ENCODE measurements at places on chromosomes 5 and 9.

DNA sequence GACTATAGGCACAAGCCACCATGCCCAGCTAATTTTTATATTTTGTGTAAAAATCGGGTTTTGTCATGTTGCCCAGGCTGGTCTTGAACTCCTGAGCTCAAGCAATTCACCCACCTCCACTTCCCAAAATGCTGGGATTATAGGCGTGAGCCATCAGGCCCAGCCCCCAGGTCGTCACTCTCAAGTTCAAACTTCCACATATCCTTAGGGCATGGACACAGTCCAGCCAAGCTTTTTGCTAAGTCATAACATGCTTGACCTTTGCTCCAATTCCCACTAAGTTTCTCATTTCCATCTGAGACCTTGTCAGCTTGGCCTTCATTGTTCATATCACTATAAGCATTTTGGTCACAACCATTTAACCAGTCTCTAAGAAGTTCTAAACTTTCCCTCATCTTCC lies 43.9 kb upstream of the ARAP3 start:
- no peaks in the 10 kb centered on the region for H3K4me1 ChIP-seq
- H3K4me3 ChIP-seq: no peak overlapping the region
- H3K27ac ChIP-seq: no peak overlapping the region

DNA sequence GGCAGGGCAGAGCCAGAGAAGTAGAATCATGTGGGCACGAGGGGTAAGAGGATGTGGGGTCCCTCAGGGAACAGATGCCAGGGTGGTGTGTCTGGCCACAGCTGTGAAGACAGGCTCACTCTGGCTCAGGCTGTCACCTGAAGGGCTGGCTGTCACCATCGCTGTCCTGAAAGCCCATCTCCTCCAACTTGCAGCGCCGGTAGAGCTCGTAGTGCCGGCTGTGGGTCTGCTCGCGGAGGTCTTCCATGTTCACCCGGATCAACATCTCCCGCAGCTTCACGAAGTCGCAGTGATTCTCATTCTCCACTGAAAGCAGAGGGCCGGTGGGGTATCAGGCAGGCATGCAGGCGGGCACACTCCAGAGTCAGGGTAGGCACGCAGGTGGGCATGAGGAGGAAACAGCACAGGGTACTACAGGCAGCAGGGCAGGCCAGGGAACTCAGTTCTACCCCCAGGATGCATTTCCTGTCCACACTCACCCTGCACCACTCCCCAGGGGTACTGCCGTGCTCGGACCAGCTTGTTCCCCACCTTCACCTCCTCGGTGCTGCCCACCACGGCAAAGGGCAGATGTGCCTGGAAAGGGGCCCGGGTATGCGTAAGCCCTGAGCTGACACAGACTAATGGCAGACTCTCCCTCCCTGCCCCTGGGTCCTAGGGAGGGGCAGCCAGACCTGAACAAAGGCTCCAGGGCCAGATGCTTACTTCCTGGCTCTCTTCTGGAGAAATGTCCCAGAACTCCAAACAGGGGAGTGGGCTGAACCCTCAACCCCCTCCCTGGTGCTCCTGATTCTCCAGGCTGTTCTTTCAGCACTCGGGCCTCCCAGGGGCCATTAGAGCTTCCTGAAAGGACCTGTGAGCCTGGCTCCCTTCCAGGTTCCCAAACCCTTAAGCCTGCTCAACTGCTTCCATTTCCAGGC lies 14.4 kb downstream of the CCNI2 start:
- no peak overlapping the region for H3K4me3 ChIP-seq
- H3K4me1 ChIP-seq: no peaks in the 10 kb centered on the region
- no peak overlapping the region for H3K27ac ChIP-seq
- H3K36me3 ChIP-seq: peaks cover 75% of the 10 kb centered on the region

DNA sequence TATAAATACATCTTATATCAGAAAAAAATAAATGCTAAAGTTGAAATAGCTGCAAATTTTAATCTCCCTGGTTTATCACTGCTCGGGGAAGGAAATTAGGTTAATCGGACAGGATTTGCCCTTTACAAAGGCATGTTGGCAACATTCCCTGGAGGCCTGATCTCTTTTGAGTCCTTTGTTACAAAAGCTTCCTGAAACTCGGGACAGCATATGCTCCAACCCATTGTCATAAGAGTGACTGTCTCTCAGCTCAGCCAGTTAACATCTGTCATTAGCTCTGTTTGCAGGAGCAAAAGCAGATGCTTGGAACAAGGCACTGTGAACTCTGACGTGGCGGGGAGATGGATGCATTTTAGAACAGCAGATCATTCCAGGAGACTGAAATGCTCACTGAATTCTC lies 80.6 kb downstream of the MYO10 start:
- H3K27me3 ChIP-seq: no peaks in the 10 kb centered on the region
- H3K27ac ChIP-seq: no peak overlapping the region
- no peaks in the 10 kb centered on the region for H3K36me3 ChIP-seq
- DNase-seq: no peak
- no peaks in the 10 kb centered on the region for H3K4me1 ChIP-seq

DNA sequence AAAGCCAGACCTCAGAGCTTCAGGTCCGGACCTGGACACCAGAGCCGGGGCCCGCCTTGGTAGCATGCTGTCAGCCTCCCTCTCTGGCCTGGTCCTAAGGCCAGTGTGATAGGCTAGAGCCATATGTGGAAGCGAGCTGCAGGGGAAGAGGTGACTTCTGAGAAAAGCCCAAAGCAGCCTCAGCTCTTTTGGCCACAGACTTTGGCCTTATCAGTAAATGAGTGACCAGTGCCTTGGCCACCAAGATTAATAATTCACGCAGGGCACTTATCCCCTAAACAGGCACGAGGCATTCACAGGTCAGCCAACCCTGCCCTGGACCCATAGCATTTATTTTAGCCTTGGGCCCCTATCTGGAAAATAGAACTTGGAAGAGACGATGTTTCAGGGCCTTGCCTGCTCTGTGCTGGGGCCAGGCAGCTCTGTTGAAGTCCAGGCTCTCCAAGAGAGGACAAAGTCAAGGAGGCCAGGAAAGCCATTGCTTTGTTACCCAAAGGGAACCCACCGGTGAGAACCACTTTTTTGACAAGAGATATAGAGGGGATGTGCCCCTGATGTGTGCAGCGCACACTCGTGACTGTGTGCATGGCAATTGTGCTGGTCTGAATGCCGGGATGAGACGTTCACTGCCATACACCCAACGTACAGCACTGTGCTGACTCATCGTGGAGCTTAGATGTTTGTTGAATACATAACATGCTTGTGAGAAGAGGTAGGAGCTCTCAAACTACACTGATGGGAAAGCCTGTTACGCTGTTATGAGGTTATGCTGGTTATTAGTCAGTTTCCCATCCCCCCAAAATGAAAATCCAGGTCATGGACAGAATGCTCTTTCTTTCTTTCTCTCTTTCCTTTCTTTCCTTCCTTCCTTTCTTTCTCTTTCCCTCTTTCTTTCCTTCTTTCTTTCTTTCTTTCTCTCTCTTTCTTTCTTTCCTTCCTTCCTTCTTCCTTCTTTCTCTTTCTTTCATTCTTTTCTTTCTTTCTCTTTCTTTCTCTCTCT lies 5.0 kb upstream of the SLC34A1 start:
- H3K4me1 ChIP-seq: no peaks in the 10 kb centered on the region
- no peak overlapping the region for H3K27ac ChIP-seq
- no peaks in the 10 kb centered on the region for H3K27me3 ChIP-seq
- H3K4me3 ChIP-seq: no peak overlapping the region
- no peaks in the 10 kb centered on the region for H3K36me3 ChIP-seq

DNA sequence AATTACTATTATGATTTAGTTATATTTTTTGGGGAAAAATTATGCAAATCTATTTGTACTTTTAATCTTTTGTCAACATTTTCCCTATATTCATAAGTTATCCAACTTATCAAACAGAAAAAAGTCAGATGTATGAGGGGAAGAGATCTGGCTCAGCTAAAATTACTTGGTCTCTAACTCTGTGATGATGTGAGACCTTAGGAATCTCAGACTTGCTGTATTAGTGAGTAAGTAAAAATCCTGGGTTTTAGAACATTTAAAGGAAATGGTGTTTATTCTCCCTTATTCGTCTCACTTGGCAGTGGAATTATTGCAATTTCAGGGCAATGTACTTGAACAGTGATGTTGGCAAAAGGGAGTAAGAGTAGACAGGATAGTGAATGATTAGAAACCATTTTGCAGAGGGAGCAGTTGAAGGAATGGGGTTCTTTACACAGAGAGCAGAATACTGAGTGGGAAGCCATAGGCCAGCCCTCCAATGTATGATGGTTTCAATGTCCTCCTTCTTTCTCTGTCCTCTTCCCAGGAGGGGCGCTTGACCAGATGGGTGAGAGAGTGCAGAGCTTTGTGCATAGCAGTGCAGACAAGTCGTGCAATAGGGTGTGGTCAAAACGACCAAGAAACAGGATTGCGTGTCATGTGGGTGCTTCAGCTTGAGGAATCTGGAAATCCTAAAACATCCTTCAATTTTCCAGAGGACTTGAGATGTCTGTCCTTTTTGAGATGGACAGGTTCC lies 91.7 kb downstream of the TENT4A start:
- no peak for DNase-seq
- H3K27me3 ChIP-seq: no peaks in the 10 kb centered on the region
- no peak overlapping the region for H3K4me3 ChIP-seq
- H3K4me1 ChIP-seq: no peaks in the 10 kb centered on the region

DNA sequence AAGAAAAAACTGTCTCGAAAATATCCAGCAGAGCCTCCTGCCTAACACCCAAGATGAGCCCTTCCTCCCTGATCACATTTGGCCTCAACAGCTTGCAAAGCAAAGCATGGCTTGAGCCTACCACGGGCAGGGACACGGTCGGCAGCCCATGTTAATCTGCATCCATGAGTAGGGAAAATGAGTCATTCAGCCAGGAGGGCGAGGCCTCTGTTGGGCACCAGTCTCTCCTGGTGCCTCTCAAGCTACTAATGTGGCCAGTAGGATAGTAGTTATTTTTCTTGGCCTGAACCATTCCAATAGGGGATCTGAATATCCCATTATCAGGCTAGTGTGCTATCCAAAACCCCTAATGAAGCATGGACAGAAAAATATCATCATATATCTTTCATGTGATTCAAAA lies 43.0 kb upstream of the SHB start:
- H3K4me1 ChIP-seq: no peaks in the 10 kb centered on the region
- no peaks in the 10 kb centered on the region for H3K27me3 ChIP-seq
- no peak for DNase-seq

DNA sequence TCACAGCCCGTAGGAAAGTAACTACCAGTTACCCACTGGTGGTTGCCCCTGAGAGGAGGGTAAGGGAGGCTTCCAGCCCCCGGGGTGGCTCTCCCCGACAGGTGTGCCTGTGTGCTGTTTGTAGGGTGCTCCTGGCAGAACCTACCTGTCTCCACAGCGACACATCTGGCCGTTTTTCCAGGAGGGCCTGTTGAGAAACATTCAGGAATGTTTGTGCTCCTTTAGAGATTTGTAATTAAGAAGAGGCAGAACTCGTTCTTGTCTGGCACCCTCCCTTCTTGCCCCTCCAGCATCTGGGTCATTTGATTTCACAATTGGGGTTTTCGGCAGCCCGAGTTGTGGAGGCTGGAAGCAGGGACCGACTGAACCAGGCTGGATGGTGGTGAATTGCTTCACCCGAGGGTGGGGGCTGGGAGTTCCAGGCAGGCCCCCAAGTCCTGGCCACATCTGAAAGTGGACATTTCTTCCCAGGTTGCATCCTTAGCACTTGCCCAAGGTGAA lies 74.2 kb downstream of the WWC1 start:
- no peaks in the 10 kb centered on the region for H3K4me1 ChIP-seq
- H3K4me3 ChIP-seq: no peak overlapping the region

GRCh38 chr9:129143031-129143927 lies 32.1 kb downstream of the PTPA start:
- no peaks in the 10 kb centered on the region for H3K27me3 ChIP-seq
- DNase-seq: peak; percentile 76
- peaks cover 54% of the 10 kb centered on the region for H3K36me3 ChIP-seq
- H3K4me1 ChIP-seq: peaks cover 42% of the 10 kb centered on the region
- no peak overlapping the region for H3K4me3 ChIP-seq
- H3K27ac ChIP-seq: 0 out of 2 replicates have a peak overlapping the region, but pooled peaks have one; percentile 31

GRCh38 chr9:114521846-114522245 lies 16.6 kb upstream of the WHRN start:
- H3K27ac ChIP-seq: no peak overlapping the region
- DNase-seq: no peak
- H3K4me1 ChIP-seq: no peaks in the 10 kb centered on the region
- peaks cover 5% of the 10 kb centered on the region for H3K27me3 ChIP-seq
- H3K36me3 ChIP-seq: no peaks in the 10 kb centered on the region

DNA sequence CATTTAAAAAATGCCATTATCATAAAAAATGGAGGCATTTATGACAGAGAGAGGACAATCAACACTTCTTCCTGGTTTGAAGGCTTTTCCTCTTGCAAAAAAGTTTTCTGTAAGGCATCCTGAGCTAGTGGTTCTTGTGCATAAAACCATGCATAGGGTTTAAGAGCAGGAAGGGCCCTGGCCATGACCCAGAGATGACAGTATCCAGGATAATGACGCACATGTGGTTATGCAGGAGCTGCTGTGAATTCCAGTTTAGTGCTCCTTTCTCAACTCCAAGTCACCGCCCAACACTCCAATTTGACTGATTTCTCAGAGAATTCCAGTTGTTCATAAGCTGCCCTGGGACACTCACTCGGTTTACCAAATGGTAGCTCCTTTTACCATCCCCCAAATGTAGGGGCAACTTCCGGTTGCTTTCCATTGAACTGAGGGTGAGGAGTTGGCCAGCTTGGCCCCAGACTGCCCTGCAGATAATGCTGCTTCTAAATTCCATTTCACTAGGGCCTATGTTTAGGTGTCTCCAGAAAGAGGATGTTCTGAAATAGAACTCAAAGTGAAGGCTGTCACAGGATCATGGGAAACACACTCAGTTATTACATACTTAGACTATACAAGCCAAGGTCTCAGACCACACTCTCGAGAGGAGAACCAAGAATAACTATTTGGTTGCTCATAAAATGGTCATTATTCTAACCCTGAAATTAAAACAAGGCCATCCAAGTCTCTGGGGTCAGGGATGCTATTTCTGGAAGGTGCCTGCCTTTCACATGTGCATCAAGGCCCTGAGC lies 179.1 kb downstream of the SLIT3 start:
- no peaks in the 10 kb centered on the region for H3K36me3 ChIP-seq
- no peak for DNase-seq
- H3K4me1 ChIP-seq: no peaks in the 10 kb centered on the region
- no peak overlapping the region for H3K27ac ChIP-seq
- peaks cover 5% of the 10 kb centered on the region for H3K27me3 ChIP-seq
- H3K4me3 ChIP-seq: no peak overlapping the region

GRCh38 chr9:98317134-98317857 lies 61.8 kb upstream of the TBC1D2 start:
- DNase-seq: no peak
- no peaks in the 10 kb centered on the region for H3K36me3 ChIP-seq
- H3K4me1 ChIP-seq: no peaks in the 10 kb centered on the region
- H3K27ac ChIP-seq: no peak overlapping the region
- H3K4me3 ChIP-seq: no peak overlapping the region
- no peaks in the 10 kb centered on the region for H3K27me3 ChIP-seq

DNA sequence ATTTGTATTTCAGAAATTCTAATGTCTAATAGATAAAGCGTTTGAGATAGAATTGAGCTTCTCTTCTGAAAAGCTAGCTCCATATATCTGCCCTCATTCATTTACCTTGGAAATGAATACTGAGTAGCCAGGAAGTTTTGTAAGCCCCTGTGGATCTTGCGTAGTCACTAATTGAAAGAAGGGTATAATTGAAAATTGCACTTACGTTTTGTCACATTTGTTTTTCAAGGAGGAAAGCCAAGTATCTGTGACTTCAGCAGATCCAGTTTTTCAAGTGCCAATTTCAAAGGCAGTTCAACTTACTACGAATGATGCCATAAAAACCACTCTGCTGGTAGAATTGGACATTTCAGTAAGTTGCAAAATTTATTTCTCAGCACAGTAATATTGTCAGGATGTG lies 14.0 kb downstream of the MTRR start:
- H3K4me1 ChIP-seq: no peaks in the 10 kb centered on the region
- no peak overlapping the region for H3K4me3 ChIP-seq
- no peak overlapping the region for H3K27ac ChIP-seq
- DNase-seq: no peak
- no peaks in the 10 kb centered on the region for H3K27me3 ChIP-seq

Measured in DND-41 (cell line).